ENCODE measurements at places on chromosomes 4 and X.
A peak's percentile ranks its signal among the peaks of the same experiment; 100 is the strongest.

DNA sequence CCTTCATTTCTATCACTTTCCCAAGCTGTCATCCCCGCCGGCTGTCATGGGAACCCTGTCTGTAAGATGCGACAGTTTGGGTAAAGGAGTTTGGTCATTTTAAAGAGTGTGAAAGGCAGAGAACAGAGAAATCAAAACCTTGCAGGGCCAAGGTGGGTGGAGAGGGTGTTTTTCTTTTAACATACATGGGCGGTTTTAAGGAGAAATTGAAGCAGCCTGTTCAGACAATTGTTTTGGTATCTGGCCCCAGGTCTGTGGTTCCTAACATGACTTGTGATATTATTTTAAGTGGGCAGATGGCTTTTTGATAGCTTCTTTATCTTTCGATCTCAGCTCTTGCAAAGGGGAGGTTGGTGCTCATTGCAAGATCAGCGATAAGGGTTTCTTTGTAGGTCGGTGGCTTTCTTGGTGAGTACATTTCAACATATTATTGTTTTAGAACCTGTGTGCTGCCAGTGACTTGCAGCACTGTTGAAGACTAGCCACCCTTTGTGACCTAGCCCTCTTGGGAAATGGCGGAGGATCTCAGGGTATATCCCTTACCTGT is 3.7 kb downstream of the PPP1R3F start:
- DNase-seq = no peak

DNA sequence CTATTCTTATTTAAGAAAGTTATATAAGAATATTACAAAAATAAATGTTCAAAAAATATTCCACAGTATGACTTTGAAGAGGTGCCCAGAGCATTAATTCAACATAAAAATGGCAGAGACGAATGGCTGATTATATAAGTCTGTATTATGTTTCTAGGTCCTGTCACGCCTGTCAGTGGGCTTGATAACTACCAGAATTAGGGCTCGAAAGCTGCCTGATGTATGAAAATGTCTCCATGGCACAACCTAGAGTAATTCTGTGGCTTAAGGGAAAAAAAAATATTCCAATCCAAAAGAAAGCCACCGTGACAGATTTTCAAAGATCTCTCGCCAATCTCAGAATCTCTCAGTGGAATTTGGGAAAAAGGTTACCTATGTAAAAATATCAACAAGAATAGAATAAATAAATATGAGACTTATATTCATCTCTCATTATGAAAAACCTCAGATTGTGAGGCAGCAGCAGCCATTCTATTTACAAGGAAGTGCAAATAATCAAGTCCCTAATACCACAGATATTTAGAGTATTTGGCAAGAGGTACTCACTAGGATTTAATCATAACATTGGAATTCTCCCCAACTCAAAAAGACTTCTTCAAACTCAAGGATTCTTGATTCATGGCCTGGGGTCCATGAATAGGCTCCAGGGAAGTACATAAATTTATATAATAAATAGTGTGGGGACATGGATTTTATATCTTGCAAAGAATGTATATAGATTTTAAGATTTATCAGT is 489.1 kb upstream of the INTU start:
- no peak for DNase-seq

DNA sequence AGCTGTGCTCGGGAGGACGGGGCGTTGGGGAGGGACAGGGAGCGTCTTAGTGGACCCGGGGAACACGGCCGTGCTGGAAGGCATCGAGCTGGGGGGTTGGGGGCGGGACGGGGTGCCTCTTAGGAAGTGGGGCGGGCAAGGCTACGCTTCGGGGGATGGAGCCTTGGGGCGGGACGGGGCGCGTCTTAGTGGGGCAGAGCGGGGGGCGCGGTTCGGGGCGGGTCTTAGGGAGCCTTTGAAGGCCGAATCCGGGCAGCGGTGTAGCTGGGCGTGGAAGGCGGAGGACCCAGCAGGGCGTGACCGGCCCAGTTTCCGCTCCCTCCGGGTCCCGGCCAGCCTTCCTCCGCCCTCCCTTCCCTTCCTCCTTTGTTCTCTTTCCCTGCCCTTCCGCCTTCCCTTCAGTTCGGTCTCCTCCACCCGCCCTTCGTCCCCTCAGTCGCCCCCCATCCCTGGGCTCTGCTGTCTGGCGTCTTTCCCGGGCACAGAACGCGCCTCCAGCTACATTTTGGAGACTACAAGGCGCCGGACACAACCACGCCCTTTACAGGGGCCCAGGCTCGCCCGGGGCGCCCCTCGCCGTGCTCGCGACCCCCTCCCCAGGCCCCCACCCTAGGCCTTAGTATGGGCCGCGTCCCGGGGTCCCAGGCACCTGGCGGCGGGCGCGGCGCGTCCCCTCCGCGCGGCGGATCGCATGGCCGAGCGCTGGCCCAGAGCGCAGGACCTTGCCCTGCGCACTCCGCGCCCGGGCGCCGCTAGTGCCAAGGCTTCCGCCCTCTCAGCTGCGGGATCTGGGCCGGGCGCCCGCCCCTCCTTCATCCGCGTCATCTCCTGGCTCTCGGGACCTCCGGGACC is at the start of gene ARSD:
TSS of gene ARSD (minus strand) at position 757 of the 852 bp plus-strand sequence. CDS start at position 693, 64 bp downstream.
- DNase-seq = peak; percentile 10

DNA sequence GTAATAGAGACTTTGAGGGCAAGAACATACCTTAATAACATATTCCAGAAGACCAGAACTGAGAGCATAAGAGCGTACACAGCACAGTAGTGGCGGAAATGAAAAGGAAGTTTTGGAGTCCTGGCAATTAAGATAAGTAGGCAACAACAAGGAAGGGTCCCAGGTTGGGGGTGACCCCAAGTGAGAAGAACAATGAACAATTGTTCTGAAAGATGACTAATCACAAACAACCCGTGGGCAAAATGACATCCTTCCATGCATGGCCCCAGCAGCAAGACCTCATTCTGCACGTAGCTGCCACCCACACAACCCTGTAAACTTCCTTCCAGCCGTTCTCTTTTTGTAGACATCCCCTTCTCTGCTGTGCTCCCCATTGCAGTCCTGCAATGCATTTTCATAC is 384.4 kb upstream of the PABPC4L start:
- DNase-seq = no peak

DNA sequence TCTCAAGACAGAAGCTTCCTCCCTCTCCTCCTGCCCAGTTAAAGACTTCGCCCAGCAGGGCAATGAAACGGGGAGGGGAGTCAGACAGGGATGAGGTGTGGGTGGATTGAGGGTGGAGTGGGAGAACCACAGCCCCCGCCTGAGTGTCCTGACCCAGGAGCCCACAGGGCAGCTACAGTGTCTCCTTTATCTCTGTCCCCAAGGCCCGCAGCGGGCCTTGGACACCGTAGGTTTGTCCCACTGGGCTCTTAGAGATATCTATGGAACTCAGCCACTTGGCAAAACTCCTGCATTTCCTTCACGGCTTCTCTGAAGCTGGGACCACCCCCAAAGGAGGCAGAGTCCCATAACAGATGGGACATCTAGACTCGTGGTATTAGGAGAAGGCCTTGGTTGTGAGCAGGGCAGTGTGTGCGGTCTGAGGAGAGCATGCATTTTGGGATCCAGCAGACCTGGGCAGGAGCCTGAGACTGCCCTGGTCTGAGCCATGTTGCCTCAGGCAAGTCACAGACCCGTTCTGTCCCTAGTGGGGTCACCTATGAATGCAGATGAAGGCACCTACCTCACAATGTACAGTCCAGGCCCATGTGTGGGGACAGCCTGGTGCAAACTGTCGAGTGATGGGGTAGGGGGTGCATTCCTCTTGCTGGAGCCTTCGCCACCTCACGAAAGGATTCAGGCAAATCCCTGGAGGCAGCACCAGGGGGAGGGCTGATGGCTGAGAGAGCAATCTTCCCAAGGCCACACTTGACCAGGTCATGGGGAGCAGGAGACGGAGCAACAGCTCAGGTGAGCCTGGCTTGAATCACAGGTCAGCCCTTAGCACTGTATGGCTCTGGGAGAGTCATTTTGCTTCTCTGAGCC is 225.7 kb upstream of the PSAPL1 start:
- DNase-seq = no peak

GRCh38 chr4:2642968-2643367 is 106.5 kb downstream of the FAM193A start:
- DNase-seq = no peak

GRCh38 chrX:56248492-56248891 is 16.3 kb downstream of the KLF8 start:
- DNase-seq = peak; percentile 19

DNA sequence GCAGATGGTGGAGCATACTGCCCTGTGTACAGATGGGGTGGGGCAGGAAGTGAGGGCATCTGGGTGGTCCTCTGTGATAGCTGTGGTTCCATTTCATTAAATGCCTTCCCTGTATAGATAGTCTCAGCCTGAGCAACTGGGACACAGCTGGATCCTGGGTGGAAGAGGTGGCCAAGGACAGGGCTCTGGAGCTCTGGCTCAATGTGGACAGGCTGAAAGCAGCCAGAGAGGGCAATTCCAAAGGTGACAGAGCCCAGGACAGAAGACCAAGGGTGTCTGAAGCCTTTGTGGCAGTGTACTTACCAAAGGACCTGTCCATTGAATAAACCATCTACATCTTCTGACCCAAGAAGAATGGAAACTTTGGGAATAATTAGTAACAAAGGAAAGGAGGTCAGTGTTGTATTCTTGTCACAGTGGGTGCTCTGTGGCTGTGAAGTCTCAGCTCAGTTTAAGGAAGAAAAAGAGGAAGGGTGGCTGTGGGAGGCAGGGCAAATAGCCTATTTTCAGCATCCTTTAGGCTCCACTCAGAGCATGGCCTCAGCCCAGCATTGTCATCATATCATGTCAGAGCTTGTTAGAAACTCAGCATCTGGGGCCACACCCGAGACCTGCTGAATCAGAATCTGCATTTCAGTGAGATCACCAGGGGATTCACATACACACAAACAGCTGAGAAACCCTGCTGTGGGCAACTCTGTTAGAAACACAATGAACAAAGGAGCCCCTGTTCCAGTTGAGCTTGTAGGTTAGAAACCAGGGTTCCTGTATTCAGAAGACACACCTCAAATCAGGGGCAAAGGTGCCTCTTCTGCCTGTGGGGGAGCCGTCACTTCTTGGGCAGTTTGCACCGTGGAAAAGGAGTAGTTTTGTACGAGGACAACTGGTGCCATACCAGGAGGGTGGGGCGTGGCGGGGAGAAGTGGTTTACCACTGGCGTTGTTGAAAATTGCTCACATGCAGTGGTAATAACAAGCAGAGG is 168.6 kb downstream of the PTTG2 start:
- peak; percentile 47 for DNase-seq

- no peak for DNase-seq
Measured at GRCh38 chr4:9904976-9905587, 116.2 kb downstream of the SLC2A9 start.

DNA sequence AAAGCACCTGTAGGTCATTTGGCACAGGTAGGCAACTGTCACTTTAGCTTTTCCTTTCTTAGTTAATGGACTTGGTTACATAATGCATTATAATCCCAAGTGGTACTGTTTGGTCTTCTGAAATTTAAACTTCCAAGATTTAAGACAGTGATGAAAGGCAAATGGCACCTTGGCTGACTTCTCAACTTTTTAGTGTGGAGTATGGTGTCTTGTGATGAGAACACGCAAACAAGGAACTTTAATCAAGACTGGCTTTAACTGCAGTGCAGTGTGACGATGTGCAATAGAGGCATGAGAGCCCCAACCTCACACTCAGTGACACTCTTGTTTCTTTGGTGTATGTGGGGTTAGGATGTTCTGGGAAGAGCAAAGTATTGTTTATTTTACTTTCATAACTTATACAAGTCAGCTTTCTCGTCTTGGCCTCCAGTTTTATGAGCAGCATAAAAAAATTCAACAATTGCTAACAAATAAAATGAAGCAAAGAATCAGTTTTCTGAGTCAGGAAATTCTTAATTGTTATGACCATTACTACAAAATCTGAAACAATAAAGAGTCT is 171.9 kb downstream of the MAD2L1 start:
- no peak for DNase-seq

- no peak for DNase-seq
Measured at GRCh38 chrX:115013705-115014104, 3.7 kb downstream of the IL13RA2 start.

DNA sequence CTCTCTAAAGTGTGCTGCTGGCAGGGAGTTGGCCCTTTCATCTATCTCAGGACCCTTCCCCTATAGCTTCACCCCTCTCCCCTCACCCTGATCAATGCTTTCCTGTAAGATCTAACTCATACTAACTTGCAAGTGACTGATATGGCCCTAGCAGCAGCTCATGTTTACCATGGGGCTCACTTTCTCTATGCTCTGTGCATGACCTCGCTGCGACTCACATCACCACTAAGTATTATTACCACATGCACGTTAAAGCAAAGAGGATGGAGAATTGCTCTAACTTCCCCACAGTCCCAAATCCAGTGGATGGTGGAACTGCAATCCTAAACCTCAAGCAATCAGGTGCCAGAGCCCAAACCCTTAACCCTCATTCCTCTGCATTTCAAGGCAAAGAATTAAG is 626.6 kb downstream of the MID1IP1 start:
- DNase-seq = no peak

DNA sequence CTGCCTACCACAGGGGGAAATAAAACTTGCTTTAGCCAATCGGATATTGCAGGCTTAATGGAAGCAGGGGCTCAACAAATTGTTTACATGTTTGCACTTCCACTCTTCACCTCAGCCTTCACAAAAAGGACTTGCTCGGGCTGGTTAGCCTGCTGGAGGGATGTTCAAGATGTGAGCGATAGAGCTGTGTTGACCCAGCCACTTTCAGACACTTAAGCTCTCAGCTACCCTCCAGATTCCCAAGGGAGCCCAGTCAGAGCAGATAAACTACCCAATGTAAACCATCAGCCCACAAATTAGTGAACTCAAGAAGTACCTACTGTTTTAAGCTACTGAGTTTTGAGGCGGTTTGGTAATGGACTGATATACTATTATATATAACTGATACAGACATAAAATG is 508.4 kb upstream of the FTHL17 start:
- DNase-seq = no peak

DNA sequence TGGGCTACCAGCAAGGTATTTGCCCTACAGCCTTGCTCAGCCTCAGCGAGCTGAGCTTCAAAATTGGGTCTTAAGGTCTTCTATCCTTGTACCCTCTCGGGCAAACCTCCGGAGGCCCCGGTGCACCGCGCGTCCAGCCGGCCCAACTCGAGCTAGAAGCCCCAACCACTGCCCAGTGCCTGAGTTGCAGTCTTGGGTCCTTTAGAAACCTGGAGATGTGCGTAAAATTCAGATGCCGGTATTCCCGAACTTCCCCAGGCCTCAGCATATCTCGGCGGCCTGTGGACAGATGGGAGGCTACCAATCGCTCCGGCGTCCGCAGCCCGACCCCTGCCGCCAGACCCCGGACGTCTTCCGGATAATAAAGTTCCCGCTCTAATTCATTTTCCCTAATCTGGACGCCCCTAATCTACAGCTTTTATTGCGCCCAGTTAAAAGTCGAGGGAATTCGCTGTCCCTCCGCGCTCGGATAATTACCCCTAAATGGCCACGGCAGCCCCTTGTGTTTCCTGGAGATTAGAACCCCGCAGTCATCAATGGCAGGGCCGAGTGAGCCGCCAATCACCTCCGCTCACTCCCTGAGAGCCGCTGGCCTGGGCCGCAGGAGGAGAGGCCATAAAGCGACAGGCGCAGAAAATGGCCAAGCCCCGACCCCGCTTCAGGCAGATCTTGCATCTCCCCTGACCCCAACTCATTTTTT is 1.5 kb upstream of the MSX1 start:
- DNase-seq = no peak

- no peak for DNase-seq
Measured at GRCh38 chr4:8113611-8114377, 44.8 kb downstream of the ABLIM2 start.

GRCh38 chr4:46667790-46668189 is 241.3 kb downstream of the COX7B2 start:
- no peak for DNase-seq

Data from activated CD8-positive, alpha-beta memory T cell treated with anti-CD3 and anti-CD28 coated beads for 4 hours (primary cell).